ENCODE measurements at places on chromosomes 2 and 18.

- no peak for DNase-seq
These were observed 6.3 kb downstream of the RAX start for GRCh38 chr18:59266886-59267502.

DNA sequence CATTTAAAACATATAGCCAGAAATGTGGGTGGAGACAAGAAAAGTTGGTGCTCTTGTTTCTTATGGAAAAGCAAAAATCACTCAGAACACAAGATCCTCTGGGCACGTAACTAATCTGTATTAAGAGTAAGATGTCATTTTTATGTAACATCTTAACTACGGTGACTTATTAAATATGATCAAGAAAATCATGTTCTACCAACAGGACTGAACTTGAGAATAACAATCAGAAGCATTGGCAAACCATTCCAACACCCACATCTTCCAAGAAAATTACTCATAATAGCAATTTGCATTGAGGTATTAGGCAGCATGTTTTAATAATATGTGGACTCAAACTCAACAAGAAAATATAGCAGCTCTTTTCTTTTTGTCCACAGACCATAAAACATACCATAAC, 21.6 kb downstream of the MAP2 start:
- no peak for DNase-seq

- no peak for DNase-seq
These were observed 468.4 kb downstream of the SUCLG1 start for GRCh38 chr2:83990636-83991035.

DNA sequence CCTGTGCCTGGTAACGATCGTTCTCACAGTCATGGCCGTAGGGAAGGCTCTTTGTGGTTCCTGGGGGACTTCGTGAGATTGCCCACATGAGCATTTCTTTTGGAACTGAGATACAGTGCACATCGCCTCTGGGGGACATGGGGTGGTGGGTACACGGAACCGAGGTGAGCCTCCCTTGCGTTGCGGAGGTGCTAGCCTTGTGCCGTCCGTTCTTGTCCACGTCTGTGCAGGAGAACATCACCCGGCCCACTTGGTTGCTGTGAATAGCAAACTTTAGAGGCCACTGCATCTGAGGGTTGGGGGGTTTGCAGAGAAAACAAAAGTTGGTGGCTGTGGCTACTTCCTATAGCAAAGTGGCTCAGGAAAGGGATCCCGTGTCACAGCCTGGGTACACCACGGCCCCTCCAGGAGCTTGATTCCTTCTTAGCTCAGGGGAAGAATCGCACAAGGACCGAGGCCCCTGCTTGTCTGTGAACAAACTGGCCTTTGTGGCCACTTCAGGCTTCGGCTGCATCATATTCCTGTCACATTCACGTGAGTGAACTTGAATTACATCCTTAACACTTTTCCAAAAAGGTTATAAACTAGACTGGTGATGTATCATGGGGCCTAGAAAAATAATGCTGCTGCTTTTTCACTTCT, 72.6 kb downstream of the LRRFIP1 start:
- no peak for DNase-seq

DNA sequence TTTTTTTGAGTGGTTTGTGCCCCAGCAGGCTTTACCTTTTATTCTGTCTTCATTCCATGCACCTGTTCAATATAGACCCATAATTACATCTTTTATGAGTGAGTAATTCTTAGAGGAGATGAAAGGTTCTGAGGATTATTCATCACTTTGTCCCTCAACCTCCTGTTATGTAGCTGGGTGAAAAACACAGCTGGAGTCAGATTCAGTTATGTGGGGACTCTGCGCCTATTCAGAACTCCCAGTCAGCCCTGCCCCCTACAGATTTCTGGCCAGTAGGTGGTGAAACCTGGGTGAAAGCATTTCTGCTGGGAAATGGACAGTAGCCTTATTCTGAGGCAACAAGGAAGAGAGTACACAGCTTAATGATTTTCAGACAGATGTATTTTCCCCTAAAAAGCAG, 107.8 kb downstream of the MGAT5 start:
- no peak for DNase-seq

DNA sequence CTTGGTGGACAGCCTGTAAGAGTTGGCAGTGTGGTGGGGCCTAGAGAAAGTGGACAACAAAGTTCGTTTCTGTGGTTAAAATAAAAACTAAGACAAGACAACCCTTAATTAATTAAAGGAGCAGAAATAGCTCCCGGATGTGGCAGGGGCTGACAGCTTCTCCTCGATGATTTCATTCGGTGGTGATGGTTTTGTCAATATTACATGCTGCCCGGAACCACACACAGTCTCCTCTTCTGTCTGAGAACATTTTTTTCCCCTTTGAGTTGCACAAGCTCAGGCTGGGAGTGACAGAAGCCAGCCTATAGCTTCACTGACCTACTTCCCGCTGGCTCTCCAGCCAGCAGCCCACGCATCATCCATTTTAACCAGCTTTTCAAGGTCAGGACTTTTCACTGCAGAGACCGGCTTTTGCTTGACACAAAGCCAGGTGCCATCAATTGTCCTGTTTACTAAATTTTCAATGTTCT, 378.8 kb downstream of the SLC4A3 start:
- DNase-seq, result no peak

DNA sequence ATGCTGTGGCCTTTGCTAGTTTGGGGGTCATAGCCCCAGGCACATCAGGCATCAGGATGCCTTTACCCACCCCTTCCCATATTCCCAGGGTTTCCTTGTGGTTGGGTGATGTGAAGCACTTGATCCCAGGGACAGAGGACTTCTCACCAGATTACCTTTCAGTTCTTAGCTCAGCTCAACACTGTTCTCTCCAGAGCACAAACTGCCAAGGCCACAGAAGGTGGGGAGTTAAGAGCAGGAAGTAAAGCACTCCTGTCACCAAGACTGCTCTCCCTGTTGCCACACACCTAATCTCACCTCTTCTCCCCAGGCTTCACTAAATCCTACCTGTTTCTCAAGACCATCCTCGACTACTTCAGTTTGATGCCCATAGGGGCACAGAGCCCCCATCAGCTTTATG, 25.9 kb downstream of the FHOD3 start:
- no peak for DNase-seq

DNA sequence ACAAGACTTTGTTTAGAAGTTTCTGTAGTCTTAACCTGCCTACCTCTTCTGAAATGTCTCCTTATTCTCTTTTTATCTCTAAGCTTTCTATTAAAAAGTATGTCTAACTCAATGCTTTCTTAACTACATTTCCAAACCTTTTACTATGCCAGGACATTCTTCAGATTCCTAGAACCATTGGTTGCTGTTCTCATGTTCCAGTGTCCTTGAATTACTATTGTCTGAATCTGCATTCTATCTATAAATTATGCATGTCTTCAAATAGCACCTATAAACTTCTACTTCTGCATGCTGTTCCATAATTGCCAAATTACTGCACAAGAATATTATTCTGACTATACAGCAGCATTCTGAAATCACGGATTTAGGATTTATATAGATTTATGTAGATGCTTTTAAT, 166.0 kb upstream of the VWC2L start:
- no peak for DNase-seq

DNA sequence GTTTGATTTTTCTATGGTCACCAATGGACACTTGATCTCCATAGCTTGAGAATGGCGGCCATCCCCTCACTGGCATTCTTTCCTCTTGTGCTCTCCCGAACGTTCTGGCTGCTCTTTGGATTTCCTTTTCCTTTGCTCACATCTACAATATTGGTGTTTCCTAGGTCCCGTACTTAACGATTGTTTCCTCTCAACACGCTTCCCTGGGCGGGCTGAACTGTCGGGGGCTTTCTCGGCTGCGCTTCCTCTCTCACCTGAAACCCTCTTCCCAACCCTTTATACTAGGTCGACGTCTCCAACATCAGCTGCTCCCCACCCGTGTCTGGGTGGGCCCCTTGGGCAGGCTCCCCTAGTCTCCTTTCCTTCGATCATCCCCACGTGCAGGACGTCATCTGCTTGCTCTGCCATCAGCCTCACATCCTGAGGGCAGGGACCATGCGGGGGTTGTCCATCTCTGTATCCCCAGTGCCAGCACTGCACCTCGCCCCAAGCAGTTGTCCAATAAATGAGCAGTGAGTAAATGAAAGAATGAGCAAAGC, 634 bp upstream of the DIS3L2 start:
- no peak for DNase-seq

DNA sequence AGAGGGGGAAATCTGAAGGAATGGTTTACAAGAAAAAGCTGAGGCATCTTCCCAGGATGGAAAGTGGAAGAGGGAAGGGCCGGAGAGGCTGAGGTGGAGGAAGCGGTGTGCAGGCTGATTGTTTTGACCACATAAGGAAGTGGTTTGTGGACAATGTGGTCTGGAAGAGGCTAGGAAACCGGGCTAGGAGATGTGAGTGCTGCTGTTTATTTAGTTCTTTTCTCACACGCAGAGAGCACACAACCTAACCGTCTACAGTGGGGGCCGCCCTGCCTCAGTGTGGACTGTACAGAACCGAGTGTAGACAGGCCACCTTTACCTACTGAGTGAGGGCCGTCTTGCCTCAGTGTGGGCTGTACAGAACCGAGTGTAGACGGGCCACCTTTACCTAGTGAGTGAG, 251.7 kb upstream of the PXDN start:
- no peak for DNase-seq

- DNase-seq, result no peak
These were observed 129.5 kb upstream of the PELI1 start for GRCh38 chr2:64273524-64274398.

GRCh38 chr2:146503366-146503765, 1341.5 kb upstream of the ACVR2A start:
- no peak for DNase-seq

DNA sequence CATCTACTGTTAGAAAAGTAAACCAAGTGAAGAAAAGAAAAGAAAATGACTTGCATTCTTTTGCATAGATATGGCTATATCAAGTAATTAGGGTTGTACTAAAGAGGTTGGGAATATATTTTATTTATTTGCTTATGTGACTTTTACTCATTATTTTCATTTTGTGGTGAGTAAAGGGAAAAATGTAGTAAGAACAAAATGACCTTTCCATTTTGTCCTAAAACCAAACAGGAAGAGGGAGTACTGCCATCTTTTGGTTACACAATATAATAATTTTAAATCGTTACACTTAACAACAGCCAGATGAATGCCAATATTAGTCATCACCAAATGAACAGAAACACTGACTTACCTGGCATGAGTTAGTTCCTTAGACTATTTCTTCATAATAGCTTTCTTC, 47.3 kb upstream of the NDUFV2 start:
- DNase-seq, result no peak

GRCh38 chr2:181138816-181139215, 158.4 kb downstream of the UBE2E3 start:
- DNase-seq, result no peak

- no peak for DNase-seq
These were observed 283.6 kb downstream of the RBM43 start for GRCh38 chr2:150978053-150978452.

GRCh38 chr2:124805060-124805459, 780.0 kb downstream of the CNTNAP5 start:
- DNase-seq, result no peak

- DNase-seq, result no peak
These were observed 42.5 kb upstream of the FOSL2 start for GRCh38 chr2:28350196-28350595.

DNA sequence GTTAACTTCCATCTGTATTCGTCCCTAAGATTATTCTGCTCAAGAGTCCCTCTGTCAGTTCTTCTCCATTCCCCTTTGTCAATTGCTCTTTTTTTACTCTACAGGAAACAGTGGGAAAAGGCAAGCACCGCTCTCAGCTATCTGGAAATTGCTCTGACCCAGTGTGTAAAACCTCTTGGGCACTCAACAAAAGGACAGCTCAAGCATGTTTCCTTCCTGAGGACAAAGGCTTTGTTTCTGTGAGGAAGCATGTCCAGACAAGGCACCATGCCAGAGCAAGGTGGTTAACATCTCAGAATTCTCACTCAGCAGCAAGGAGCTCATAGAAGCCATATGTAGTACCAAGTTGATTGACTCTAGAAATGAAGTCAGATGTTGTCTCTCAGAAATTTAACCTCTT, 735.6 kb downstream of the TSN start:
- no peak for DNase-seq

DNA sequence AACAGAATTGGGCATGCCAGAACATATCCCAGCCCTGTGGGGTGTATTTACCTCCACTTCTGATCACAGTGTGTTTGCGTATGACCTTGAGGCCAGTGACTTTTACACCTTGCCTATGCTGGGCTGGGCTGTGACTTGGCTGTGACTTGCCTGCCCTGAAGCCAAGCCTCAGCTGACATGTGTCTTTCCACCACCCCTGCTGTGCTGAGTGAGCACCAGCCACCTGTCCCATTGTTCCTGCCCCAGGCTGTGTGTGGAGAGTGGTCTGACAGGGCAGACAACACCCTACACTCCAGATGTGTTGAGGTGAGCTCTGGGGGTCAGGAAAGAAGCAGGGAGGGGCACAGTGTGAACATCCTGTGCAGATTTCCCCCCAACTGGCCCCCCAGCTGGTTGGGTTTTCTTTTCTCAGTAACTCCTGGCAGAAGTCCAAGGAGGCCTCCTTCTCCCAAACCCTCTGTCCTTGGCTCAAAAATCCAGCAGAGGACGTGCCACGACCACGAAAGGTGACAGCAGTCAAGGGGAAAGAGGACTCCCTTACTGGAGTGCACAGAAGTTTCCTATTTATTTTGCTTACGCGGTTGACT, 5.1 kb upstream of the STEAP3 start:
- DNase-seq, result peak; percentile 84

- DNase-seq, result peak; percentile 77
These were observed 16.4 kb upstream of the THADA start for GRCh38 chr2:43611987-43612894.

DNA sequence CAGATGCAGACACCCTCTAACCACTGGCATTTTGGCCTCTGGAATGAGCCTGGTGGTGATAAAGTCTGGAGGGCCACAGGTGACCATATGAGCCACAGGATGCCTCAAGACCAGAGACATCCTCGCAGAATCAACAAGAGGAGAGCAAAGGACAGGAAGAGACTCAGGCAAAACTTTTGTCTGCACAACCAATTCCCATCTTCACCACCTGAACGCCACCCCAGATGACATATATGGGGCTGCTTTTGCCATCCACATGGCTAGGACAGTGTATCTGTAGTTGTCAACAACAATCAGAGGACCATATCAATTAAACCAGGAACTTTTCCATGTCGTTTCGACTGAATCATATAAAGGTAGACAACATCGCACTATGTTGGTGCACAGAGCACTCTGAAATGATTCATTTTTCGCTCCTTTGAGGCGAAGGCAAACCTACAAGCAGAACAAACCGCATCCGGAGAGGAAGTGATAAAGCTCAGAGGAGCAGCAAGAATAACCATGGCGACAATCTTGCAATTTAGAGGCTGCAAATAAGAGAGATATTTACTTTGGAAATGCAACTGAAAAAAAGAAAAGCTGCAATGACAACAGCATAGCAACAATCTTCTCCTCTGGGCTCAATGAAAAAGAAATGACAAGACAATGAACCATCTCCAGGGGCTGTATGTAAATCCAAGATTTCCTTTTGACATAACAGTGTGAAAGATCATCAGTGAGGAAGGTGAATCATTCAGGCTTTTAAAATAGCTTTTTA, 204.5 kb downstream of the ARL4C start:
- DNase-seq, result no peak

All from NCI-H1694 (cell line).